ENCODE measurements at places on chromosomes 3 and 15.

DNA sequence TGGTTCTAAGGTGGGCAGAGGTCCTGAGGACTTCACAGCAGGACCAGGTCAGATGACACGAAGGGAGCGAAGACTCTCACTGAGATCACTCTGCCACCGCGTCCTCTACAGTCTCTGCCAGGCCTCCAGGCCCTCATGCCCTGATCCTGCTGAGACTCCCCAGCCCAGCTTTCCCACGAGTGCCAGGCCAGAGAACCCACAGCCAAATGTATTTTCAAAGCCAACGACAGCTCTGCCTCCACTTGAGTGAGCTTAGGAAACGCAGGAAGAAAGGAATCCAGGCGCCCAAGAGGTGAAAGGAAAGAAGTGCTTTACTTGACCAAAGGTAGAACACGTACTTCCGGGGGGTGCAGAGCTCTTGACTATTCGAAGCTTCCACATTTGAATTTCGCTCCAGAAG is 275.0 kb downstream of the XXYLT1 start:
- no peak for DNase-seq

GRCh38 chr3:95719481-95719880 is 1094.9 kb upstream of the EPHA6 start:
- DNase-seq, result no peak

- DNase-seq, result no peak
These were observed 90.6 kb downstream of the POLR2M start for GRCh38 chr15:57797110-57797509.

GRCh38 chr3:161920196-161920595 is 423.6 kb downstream of the OTOL1 start:
- no peak for DNase-seq

DNA sequence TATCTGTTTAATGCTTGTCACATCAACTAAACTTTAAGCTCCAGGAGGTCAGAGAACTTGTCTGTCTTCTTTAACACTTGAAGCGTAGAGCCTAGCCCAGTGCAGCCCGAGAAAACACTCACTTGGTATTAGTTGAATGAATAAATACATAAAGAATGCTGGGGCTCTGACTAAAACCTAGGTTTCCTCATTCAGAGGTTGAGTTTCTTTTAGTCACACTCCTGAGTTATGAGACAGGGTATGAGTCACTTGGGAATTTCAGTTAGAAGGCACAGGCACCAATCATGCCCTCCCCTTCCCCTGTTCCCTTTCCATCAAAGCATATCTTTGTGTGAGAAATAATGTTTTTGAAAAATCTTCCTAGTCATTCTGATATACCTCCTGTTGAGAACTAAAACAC is 589.8 kb upstream of the DPPA4 start:
- no peak for DNase-seq

DNA sequence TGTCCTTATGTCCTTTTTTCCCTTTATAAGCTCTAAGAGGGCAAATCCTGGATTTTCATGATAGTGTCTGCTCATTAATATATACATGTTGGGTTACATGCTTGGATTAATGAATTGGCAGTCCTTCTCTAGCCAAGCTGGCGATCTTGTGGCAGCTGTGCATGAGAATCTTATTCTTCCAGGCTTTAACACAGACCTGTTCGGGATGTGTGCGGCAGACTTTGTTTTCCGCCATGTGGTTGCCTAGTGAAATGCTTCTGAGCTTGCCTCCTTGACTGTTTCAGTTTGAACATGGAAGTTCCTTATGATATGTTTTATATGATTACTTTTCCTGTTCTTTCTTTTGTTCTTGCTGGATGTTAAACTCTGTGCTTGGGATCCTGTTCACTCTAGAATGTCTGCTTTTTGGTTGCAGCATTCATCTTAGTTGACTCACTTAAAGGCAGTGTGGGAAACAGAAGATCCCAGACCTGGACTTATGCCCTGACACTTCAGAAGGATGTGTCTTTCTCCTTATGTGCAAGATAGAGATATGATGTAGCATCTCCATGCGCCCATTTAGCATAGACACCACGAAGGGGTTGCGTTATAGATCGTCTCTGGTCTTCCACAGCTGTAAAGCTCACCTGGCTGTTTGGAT is 7.2 kb downstream of the CHCHD6 start:
- no peak for DNase-seq

GRCh38 chr15:96336108-96336595 is 5.7 kb downstream of the NR2F2 start:
- DNase-seq, result no peak

DNA sequence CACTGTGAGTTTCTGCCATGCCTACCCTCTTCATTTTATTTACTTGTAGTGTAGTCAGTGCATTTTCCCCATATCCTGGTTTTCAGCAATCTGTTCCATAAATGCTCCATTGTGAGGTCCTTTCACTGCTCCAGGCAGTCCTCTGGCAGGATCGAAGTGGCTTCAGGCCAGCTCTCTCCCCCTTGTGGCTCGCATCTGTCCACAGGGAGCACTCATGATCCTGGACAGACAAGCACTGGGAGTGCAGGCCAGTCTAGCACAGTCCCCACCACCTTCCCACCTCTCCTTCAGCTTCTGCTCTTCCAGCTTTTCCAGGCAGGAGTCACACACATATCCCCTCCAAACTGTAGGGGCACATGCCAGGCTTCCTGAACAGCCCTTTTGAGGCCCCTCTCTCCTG is 173.6 kb downstream of the PPM1L start:
- DNase-seq, result no peak

- no peak for DNase-seq
These were observed 19.8 kb downstream of the IQSEC1 start for GRCh38 chr3:13053420-13053819.

DNA sequence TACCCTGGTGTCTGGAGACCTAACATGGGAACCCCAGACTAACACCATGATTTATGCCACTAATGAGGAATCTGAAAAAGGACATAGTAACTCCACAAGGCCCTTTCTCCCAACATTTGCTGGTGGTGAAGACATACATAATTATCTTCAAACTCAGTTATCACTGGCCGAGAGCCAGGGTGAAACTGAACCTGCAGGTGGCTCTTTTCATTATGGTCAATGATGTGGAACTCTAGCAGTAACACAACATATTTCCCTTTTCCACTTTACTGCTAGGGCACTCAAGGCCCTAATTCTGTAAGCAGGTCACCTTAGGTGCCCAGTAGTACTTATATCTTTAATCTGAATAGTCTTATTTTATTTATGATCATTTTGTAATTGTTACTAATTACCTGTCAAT is 326.4 kb upstream of the SATB1 start:
- DNase-seq, result no peak

- no peak for DNase-seq
These were observed 258.6 kb downstream of the RORA start for GRCh38 chr15:60970246-60971170.

- no peak for DNase-seq
These were observed 332.2 kb upstream of the GOLIM4 start for GRCh38 chr3:168427835-168428475.

DNA sequence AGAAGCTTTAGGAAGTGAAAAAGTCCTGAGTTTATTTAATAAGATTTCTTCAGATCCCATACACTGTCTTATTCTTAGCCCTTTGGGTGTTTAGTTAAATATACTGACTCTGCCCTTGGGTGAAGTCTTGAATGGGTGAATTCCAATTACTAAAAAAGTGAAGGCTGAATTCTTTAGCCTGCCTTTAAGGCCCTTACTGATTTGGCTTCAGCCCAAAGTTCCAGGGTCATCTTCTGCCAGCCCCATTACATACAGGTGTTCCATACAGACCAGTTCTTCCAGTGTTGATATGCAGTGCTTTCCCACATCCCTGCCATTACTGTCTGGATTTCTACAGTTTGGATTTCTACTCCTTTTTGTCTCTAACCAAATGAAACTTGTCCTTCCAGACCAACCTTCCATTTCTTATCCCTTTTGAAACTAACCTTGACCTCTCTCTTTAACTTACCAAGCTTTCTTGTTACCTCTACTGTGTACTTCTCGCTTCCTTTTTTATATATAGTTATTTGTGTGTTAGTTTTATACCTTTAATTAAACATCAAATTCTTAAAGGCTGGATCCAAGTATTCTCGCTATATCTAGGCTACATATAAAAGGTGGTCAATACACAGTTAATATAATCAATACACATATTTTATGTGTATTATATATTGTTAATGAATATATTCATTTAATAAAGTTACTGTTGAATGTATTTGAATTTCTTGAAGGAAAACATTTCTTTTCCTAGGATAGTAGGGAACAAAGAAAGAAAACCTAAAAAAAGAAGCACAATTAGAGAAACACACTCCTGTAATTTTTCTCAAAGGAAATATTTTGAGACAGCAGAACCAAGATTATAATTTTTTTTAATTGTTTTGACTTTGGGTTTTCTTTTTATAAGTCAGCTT is 15.0 kb downstream of the MBNL1 start:
- DNase-seq, result no peak
